Uterus (tissue), 4 donors: ENCODE measurements at places on chromosomes 5 and 9. TPM values are rescaled to one million over a fixed set of nuclear protein-coding genes. Genes with fewer than 3 reads are reported as not detected.

RETREG1 gene
- 5.7 TPM for total RNA-seq

GRCh38 chr5:132751444-132751843, 4.2 kb downstream of the CCNI2 start:
- no peak overlapping the region for H3K4me3 ChIP-seq
- H3K36me3 ChIP-seq = no peaks in the 10 kb centered on the region
- H3K27ac ChIP-seq = no peak overlapping the region
- H3K27me3 ChIP-seq = peaks cover 4% of the 10 kb centered on the region

ZFYVE16 gene
- 64.0 TPM for total RNA-seq

DNA sequence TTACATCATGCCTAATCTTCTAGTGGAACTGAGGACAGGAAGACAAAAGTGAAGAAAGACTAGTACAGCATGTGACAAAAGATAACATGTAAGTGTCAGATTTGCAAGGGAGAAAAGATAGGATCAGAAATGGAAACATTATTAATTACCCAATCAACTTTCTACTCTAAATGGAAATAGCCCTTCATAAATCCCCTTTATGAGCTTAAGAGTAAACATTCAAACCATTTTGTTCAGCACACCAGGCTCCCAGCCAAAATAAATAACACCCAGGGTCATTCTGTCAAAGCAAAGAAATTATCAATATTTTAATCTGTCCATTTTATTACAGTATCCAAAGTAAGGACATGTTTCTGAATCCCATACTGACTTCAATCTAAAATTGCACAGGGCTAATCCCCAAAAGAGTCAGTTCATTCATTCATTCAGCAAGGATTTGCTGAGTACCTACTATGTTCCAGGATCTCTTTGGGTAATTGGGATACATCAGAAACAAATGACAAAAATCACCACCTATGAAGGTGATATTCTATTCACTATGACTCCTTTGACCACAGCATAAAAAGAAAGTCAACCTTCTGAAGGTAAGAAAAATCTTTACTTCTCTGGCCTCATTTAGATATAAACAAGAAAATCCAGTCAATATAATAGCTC, 5.3 kb downstream of the PRELID2 start:
- H3K4me1 ChIP-seq = peaks cover 9% of the 10 kb centered on the region
- no peaks in the 10 kb centered on the region for H3K27me3 ChIP-seq
- H3K4me3 ChIP-seq = no peak overlapping the region
- H3K27ac ChIP-seq = no peak overlapping the region
- no peak for DNase-seq
- no peaks in the 10 kb centered on the region for H3K36me3 ChIP-seq

SOHLH1 gene
- not detected for total RNA-seq

- no peak overlapping the region for H3K27ac ChIP-seq
- H3K4me1 ChIP-seq = no peaks in the 10 kb centered on the region
- H3K27me3 ChIP-seq = no peaks in the 10 kb centered on the region
- DNase-seq = no peak
- H3K36me3 ChIP-seq = no peaks in the 10 kb centered on the region
These were observed 119.8 kb downstream of the AUH start for GRCh38 chr9:91241909-91242308.
